ENCODE measurements at places on chromosomes 7 and 10.

DNA sequence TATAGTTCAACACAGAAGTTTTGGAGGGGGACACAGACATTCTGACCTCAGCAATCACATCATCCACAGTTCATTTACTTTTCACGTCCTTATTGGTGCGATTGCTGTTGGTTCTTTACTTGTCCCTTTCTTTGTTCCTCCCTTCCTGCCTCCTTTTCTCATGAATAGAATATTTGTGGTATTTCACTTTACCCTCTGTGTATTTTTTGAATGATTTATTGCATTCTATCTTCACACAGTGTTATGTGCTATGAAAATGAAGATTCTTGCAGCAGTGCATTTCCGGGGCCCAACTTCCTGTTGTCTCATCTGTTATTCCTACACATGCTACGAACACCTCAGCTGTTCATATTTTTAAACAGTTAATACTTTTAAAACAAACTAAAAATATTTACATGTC, 179.6 kb downstream of the ZMYND11 start:
- no peak for DNase-seq

- DNase-seq: no peak
These were observed 322.6 kb upstream of the MKI67 start for GRCh38 chr10:128448796-128449195.

- DNase-seq: peak; percentile 37
These were observed 1.5 kb upstream of the KAT6B start for GRCh38 chr10:74824900-74825370.

GRCh38 chr7:17674166-17674942, 265.9 kb downstream of the SNX13 start:
- DNase-seq: no peak

GRCh38 chr7:106542550-106543220, 118.3 kb downstream of the CCDC71L start:
- DNase-seq: peak; percentile 50

DNA sequence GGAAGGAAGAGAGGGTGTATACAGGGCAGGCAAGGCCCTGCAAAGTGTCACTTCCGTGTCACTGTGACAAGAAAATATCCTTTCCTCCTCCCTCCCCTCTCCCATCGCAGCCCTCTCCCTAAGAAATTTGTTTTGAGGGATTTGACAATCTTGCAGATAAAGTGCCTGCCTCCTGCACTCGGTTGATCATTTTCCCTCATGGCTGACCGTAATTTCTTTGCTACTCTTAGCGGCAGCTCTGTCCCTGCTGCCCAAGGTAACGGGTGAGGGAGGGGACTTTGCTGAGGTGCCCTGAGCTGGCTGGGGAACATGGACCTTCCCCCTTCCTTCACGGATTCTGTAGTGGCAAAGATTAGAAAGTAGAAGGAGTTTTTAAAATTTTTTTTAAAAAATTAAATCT, 179.1 kb downstream of the TCF7L2 start:
- peak; percentile 22 for DNase-seq

- no peak for DNase-seq
These were observed 12.7 kb upstream of the NRP1 start for GRCh38 chr10:33347211-33347610.

GRCh38 chr7:13848681-13849131, 140.8 kb downstream of the ETV1 start:
- DNase-seq: no peak

DNA sequence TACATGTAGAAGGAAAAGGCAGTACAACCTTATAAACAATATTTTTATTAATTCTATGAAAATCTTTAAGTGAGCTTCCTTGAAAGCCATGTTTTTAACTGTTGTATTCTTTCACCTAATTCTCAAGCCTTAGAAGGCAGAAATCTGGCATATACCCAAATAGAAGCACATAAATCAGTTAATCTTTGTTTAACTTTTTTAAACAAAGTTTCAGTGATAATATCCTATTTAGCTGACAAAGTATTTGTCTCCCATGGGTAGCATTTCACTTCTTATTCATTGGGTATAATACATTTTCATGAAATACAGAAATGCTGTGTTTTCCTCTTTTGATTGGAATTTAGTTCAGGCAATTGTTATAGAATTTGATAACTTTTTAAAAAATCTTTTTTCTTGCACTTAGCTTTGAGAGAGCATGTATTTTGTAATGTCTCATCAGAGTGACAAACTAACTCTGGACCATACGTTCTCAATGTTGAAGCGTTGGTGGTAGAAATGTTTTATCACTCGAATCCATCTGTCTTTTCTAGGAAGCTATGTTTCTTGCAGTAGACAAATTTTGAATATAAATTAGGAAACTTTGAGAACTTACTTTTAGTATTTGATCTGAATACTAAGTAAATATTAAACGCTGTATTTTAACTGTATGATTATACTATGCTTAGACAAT, 78.1 kb downstream of the CREM start:
- DNase-seq: no peak

GRCh38 chr7:38673795-38674194, 42.6 kb upstream of the AMPH start:
- DNase-seq: no peak

GRCh38 chr10:3619241-3619640, 165.8 kb downstream of the KLF6 start:
- no peak for DNase-seq

DNA sequence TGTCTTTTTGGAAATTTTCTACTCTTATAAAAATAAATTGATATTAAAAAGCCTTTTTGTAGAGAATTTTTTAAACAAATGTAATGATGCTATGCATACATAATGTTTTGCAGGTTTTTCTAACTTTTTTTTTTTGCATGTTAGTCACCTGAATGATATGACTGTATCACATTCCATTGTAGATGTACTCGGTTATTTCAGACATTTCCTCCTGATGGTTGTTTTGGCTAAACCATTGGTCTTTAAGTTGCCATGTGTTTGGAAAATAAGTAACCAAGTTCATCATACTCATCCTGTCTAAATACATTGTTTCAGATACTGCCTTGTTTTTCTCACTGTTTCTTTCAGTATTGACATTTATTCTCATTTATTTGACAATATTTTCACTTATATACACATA, 25.8 kb downstream of the NHLRC2 start:
- no peak for DNase-seq

GRCh38 chr7:137669706-137670105, 177.1 kb downstream of the DGKI start:
- no peak for DNase-seq

DNA sequence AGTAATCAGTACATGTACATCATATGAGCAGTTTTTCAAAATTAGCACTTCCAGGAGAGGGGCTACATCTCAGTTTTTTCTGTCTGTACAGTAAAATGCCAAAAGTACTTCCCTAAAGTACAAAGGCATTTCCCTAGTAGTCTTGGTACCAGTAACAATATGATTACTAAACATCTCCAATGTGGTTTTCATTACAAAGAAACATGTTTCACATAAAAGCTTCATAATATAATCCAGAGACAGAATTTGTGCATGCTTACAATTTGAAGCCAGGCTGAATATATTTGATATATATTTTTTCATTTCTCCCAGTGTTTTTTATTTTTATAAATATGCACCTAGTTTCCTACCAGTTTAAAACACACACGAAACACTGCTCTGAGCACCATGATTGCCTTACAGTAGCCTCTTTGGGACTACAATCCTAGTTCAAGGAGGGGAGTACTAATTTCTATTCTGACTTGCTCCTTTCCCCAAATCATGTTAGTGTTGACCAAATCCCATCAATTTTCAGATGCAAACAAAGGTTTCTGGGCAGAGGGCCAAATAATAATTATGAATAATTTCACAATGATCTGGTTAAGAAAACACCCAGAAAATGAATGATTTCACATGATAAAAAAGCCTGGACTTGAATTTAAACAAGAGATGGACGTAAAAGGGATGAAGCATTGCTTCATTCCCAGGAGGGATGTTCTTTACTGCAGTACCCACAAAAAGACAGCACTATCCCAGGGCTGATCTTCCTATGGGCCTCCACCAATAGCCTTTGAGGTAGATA, 201.3 kb downstream of the SLC25A13 start:
- no peak for DNase-seq

DNA sequence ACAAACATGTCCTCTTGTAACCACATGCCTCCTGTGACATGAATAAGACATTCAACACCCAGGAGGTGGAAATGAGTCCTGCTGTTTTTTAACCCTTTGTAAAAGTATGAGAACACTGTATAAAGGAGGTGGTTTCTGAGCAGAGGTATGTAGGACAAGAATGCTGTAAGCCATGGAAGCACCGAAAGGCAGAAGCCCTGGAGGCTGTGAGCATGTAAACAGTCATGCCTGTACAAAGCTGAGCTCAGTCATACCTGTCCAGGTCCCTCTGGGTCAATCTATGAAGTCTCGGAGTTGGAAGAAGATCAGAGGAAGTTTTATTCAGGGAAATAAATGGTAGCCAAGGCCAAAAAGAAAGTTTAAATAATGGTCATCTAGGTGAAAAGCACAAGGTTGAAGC, 34.7 kb upstream of the XPNPEP1 start:
- no peak for DNase-seq

GRCh38 chr7:24323961-24324480, 40.0 kb downstream of the NPY start:
- DNase-seq: no peak

- no peak for DNase-seq
These were observed 97.4 kb downstream of the C10orf105 start for GRCh38 chr10:71622154-71622526.

DNA sequence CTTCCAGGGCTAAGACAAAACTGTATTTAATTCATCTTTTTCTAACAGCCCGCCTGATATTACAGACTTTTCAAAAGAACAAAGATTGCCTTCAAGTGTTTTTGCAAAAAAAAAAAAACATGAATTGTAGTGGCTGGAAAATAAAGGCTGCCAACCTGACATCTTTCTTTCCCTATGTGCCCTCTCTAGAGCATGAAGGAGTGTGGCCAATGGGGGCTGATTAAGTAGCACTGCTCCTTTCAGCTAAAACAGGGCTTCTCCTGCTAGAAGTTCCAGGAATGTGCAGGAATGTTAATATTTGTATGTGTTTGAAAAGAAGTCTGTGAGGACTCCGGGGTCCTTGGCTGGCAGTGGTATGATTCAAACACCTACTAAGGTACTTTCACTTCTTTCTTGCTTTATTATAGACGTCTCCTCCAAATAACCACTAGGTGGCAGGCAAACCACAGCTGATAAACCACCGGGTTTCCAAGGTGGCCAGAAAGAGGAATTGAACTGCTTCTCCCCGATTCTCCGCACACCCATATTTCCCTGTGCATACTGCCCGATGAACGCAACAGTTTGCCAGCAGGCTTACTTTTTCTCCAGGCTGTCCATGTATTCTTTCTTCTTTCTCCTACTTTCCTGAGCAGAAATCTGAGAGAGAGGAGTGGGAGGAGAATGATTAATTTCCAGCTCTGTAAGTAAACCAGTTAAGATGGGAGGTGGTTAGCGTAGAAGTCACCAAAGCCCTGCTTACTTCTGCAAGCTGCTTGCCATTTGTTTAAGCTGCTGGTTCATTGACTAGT, 56.8 kb upstream of the DGKI start:
- DNase-seq: peak; percentile 61

- DNase-seq: no peak
These were observed 91.2 kb upstream of the INSIG1 start for GRCh38 chr7:155206318-155207020.

DNA sequence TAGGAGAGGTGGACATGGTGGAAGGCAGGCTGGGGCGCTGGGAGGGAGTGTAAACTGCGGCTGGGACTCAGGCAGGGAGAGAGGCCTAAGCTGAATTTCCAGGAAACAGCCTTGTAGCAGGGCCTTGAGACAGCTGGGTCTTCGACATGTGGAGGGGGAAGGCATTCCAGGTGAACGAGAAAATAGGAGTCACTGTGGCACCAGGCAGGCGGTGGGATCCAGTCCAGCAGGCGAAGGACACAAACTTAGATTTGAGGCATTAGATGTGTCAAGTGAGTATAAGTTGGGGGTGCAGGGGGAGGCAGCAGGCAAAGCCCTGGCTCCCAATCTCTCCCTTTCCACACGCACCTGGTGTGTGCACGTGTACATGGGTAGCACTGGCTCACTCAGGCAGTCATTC, 105.3 kb downstream of the PTPN20 start:
- peak; percentile 53 for DNase-seq

DNA sequence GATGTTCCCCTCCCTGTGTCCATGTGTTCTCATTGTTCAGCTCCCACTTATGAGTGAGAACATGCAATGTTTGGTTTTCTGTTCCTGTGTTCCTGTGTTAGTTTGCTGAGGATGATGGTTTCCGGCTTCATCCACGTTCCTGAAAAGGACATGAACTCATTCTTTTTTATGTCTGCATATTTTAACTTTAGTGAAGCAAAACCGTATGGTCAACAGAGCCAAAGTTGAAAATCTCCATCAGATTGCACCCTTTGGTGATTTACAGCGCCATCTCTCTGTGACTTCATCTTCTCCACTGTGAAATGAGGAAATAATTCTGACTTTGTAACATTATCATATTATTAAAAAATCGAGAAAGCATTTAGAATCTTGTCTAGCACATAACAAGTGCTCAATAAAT, 132.3 kb upstream of the PLXDC2 start:
- DNase-seq: no peak

DNA sequence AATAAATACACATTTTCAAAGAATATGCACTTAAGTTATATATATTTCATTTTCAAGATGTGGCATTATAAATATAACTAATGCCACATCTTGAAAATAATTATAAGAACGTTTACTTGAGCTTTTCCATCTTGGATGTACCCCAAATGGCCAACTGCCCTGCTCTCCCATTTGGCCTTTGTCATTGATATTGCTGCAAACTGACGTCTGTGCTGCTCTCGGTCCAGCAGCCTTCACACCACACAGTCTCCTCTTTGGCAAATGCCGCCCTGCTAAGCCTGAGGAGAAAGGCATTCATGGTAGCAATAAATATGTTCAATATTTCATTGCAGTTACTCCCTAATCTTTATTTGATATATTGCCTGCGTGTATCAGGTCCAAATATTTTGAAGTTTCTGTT, 384.6 kb upstream of the ADARB2 start:
- DNase-seq: no peak

GRCh38 chr10:58240531-58240930, 27.2 kb downstream of the IPMK start:
- DNase-seq: no peak

DNA sequence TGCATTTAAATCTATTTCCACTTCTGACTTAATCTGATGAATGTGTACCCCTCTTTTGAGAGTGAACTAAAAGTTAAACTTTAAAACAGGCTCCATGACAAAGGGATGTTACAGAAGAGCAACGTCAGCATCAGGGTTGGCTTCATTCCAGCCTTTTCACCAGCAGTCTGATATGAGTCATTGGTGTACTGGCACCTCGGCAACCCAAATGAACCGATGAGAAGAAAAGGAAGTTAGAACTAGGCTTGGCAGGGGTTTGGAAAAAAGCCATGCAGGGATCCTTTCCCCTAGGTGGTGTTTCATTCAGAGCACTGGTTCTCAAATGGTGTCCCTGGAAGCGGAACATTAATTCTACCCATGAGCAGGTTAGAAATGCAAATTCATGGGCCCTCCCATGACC, 53.6 kb downstream of the SEC61G start:
- no peak for DNase-seq

DNA sequence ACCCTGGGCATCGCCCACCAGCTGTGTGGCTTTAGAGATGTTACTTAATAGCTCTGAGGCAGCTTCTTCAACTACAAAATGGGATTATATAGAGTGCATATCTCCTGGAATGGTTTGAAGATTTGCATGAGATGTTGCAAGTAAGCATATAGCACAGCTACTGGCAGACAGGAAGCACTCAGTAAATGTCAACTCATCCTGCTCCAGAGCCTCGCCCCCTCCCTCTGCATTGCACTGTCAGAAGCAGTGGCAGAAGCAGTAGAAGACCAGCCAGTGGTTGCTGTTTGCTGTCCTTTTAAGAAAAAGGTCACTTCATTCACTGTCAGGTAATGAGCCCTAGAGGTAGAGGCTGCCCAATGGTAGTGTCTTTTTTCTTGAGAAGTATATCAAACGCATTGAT, 180.0 kb upstream of the GHITM start:
- DNase-seq: no peak

- no peak for DNase-seq
These were observed 337.6 kb upstream of the CHRM2 start for GRCh38 chr7:136530831-136531230.
